ENCODE measurements at places on chromosomes 16 and 17.

- no peak for DNase-seq
Observed at GRCh38 chr17:69609473-69610305, 195.2 kb downstream of the MAP2K6 start.

GRCh38 chr16:1309888-1310831 is 724 bp downstream of the UBE2I start:
- DNase-seq, result no peak

- DNase-seq, result no peak
Observed at GRCh38 chr16:78045865-78046581, 23.7 kb downstream of the CLEC3A start.

DNA sequence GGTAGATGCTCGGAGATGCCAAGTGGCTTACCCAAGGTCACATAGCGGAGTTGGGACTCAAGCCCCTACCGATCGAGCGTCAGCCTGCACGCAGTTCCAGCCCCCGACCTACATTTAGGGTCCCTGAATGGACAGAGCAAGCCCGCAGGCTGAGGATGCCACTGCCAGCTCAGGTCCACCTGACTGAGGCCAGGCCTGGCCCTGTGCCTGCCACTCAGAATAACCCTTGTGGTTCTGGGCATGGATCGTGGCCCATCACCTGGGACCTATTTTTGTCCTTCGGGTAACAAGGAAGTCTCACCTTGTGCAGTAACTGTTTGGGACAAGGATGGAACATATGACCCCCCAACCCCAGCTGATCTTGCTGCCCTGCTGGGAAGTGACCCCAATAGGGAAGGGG is 17.1 kb downstream of the CDH16 start:
- DNase-seq, result no peak

DNA sequence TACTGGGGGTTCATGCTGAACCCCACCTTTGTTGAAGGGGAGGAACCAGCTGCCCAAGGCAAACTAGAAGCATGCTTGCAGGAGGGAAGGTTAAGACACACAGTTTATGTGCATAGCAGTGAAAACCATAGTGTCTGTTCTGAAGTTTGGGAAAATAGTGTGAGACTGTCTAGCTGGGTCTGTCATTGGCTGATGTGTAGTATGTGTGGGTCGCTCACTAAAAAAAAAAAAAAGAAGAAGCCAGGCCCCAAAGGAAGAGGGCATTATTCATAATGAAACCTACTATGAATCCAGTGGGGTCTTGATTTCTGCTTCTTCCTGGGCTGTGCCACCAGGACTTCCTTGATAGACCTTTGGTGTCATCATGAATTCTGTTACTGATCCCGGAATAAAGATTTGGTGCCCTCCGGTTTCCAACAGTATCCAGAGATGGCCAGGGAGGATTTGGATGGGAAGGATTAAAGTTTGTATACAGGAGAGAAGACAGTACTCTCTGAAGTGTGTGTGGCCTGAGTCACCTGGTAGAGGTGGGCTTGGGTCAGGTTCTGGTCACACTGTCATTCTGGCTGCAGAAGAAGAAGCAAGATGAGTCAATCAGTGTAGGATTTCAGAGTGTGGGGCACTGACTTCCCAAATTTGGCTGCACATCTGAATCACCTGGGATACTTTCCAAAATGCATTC is 220.3 kb downstream of the PRKCA start:
- DNase-seq, result no peak

DNA sequence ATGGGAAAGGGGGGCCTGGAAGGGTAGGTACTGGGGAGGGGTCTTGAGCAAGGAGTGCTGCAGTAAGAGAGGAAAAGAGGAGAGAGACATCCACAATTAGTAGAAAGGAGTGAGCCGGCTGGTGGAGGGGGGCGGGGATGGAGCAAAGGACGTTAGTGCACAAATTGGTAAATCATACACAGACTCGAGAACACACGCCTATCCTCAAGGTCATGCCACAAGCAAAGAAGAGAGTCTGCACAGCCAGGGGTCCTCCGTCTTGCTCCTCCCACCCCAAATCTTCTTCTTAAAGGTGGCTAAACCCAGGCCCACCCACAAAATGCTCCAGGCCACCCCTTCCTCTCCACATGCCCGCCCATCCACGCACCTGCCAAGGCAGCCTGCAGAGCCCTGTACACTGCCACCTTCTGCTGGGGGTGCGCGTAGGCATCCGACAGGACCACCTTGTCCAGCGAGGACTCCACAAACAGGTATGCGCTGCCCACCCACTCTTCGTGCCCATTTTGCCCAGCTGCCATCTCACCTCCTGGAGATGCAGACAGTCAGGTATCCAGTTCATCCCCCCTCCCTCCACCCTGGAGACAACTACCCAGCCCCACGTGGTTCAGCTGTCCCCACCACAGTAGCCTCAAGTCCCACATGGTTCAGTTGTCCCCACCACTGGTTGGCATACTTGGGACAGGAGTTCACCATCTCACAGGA is 3.4 kb downstream of the TRADD start:
- DNase-seq, result no peak

DNA sequence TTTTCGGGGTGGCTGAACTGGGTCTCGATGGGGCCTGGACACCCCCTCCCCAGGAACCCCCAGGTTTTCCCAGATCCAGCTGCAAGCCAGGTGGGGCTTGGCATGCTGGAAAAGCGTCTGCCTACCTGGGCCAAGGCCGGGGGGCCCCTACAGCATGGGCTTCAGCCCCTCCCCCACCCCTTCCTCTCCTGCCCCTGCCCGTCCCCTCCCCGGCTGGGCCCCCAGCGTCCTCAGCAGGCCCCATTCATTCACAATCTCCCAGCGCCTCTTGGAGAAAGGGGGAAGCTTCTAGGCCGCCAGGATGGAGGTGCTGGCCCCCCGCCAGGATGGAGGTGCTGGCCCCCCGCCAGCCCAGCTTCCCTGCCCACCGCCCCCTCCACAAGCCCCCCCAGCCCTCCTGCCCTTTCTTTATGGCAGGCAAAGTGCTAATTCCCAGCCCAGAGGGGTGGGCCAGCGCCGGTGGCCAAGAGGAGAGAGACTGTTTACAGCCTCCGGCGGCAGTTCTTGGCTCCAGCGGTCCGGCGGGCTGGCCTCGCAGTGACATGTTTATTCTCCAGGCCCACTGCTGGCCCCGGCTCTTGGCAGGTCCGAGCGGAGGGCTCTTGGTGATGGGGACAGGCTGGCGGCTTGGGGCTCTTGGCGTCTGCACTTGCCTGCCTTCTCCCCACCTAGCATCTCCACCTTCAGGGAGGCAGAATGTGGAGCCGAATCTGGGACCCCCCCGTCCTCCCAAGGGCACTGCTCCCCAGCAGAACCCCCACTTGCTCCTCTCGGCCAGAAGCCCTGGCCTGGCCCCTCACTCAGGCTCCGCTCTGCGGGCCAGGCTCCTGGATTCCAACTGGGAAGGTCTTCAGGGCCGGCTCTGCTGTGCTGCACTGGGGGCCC is 94.4 kb upstream of the CIBAR2 start:
- DNase-seq, result no peak

- no peak for DNase-seq
Observed at GRCh38 chr17:48642059-48642842, 16.1 kb upstream of the HOXB9 start.

DNA sequence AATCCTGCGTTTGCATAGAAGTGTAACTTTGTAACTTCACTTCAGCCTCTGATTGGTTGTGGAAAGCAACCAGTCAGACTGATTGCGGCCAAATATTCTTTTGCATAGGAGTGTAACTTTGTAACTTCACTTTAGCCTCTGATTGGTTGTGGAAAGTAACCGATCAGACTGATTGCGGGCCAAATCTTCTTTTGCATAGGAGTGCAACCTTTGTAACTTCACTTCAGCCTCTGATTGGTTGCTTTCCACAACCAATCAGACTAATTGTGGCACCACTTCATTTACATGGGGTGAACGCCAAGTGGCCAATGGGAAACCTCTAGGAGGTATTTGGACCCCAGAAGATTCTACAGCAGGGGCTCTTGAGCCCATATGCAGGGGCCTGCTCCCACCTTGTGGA is 1.8 kb upstream of the TMEM98 start:
- DNase-seq, result no peak

DNA sequence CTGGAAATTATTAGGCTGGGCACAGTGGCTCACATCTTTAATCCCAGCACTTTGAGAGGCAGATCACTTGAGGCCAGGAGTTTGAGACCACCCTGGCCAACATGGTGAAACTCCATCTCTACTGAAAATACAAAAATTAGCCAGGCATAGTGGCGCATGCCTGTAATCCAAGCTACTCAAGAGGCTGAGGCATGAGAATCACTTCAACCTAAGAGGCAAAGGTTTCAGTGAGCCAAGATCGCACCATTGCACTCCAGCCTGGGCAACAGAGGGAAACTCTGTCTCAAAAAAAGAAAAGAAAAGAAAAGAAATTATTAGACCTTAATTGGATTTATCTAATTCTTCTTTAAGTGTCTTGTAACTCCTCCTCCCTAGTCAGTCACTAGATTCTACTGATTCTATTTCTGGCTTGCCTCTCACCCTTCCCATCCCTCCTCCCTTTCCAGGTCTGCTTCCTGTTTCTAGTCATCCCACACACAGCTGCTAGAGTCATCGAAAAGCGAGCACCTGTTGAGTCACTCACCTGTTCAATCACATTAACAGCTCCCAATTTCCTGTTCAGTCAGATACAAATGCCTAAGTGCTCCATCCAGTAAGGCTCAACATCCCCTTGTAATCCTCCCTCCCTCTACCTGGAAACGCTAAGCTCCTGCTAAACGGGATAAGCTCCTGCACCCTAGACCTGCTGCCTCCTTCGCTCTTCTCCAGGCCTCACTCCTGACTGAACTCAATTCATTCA is 34.6 kb downstream of the ERN1 start:
- DNase-seq, result no peak

DNA sequence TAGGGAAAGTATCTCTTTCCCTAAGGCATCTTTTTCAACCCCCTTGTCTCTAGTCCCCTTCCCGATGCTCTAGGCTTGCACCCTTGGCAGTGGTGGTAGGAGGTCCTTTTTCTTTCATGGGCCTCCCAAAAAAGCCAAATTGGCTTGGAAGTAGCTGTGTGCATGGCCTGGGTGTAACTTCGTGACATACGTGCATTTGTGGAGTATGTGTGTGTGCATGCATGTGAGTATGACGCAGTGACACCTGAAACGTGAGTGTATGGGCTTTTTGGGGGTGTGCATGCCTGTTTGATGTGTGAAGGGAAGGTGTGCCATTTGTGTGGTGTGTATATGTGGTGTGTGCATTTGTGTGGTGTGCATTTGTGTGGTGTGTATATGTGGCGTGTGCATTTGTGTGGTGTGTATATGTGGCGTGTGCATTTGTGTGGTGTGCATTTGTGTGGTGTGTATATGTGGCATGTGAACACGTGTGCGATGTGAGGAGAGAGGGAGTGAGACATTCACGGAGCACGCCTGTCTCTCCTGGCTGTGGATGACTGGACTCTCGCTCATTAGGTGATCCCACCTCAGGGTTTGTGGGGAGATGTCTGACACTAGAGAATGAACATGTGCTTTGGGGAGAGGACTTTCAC is 15.7 kb downstream of the IGFBP4 start:
- no peak for DNase-seq

- DNase-seq, result peak; percentile 58
Observed at GRCh38 chr17:78253946-78254672, 22.7 kb downstream of the TMEM235 start.

DNA sequence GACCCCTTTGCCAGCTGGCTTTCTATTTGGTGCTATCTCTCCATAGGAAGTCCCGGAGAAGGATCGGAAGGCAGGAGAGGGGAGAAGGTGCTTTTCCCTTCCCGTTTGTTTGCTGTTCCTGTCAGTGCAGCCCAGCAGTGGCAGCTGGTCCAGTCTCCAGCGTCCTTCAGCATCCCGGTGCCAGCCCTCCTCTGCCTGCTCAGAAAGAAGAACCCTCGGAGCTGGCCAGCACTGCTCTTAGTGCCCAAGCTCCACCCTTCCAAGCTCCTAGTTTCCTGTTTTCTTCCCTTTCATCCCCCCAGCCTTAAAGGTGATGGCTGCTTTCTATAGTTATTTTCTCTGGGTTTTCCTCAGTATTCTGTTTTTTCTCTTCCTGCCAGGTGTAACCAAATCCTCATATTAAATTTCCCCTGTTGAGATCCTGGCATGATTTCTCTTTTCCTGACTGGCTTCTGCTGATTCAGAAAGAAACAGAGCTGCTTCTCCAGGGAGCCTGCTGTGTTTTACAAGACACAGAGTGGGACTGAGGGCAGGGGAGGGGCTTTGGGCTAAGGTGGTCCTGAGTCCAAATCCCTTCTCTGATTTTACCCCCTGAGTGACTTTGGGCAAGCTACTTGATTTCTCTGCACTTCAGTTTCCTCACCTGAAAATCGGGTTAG is 186.8 kb downstream of the COPRS start:
- DNase-seq, result no peak

GRCh38 chr17:78432226-78433012 is 54.0 kb downstream of the PGS1 start:
- no peak for DNase-seq

DNA sequence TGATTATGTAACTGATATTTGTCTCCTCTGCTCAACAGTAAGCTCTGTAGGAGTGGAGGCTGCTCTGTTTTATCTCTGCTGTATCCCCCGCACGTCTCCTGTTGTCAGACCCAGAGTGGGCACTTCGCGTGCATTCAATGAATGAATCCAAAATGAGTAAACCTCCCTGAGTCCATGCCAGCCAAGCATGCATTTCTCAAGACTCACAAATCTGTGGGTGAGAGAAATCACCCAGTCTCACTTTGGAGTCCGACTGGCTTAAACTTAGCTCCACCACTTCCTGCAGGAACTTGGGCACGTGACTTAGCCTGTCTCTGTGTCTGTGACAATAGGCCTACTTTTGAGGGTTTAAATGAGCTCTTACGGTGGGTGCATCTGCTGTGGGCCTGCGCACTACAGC is 3.7 kb downstream of the PNPO start:
- DNase-seq, result no peak

DNA sequence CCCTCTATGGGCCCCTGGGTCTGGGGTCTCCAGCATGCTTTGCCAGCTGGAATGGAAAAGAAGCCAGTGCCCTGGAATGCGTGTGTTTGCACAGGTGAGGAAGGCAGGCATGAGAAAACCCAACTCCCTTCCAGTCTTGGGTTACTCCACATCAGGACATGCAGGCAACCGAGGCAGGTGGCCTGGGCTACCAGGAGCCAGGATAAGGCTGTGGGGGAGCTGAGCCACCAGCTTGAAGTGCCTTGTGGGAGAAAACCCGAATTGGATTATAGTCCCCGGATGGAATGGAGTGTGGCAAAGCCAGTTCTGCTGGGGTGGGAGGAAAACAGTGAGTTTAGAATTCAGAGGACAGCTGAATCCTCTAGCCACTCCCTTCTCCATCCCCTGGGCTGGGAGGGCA is 7.2 kb downstream of the SRCIN1 start:
- peak; percentile 79 for DNase-seq
